Suppressor macrophage (primary cell): ENCODE measurements at places on chromosomes 5 and 9.

DNA sequence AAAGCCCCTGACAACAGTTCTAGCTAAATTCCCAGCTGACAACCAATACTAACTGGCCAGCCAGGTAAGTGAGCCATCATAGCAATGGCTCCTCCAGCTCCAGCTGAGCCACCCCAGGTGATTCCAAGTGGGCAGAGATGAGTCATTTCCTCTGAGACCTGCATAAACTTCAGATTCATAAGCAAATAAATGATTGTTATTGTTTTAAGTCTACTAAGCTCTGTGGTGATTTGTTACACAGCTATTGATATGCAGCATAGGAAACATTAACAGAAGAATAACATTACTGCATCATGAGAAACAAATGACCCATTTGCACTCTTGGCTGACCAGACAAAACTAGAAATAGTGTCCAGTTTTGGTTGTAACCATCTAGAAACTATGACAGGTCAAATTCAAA lies 60.3 kb downstream of the TTC39B start:
- DNase-seq: no peak

GRCh38 chr5:14211818-14212803 lies 69.0 kb downstream of the TRIO start:
- DNase-seq: no peak

GRCh38 chr9:38432922-38433510 lies 8.8 kb upstream of the IGFBPL1 start:
- DNase-seq: peak; percentile 69

DNA sequence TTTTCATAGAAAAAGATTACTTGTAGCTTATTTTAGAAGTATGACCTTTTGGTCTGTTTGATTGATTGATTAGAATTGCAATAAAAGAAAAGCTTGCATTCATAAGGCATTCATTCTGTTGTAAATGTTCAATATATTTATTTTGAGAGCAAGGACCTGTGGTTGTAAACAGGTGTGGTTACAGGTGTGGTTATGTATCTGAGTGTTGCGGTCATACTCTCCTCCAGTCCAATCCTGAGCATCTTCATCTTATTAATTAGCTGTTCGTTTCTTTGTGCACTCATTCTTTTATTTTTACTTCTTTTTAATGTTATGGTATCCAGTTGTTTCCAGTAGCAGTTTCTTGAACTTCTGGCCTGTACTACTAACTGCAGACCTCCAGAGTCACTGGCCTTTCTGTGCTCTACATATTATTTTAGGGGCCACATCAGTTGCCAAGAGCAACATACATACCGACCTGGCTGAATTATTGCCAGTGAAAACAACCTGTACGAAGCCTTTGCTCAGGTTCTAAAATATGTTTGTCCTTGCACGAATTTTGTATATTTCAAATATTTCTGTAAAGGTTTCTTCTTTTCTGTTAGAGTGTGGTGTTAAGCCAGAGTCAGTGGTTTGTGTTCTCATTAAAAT lies 128.7 kb downstream of the CDC42SE2 start:
- DNase-seq: no peak

- DNase-seq: no peak
Measured at GRCh38 chr9:128087262-128087661, 19.2 kb downstream of the SLC25A25 start.

GRCh38 chr5:137632716-137633115 lies 103.2 kb downstream of the KLHL3 start:
- no peak for DNase-seq

GRCh38 chr5:92513067-92513466 lies 1068.0 kb downstream of the NR2F1-AS1 start:
- no peak for DNase-seq

DNA sequence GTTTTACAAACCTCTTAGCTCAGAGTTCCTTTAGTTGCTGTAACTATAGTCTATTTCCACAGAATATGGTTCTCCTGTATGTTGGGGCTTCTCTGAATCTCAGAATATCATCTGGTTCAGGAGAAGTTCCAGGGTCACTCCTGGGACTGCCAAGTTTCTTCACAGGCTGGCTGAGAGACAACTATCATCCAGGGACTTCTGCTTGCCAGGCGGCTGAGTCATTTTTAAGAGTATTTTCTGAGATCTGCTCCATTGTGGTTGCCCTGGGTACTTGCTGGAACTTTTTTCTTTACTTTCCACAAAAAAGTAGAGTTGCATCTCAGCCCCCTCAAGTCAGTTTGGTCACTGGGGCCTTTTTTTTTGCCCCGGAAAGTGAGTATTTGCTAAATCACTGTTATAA lies 566.5 kb downstream of the LRRC70 start:
- DNase-seq: no peak

DNA sequence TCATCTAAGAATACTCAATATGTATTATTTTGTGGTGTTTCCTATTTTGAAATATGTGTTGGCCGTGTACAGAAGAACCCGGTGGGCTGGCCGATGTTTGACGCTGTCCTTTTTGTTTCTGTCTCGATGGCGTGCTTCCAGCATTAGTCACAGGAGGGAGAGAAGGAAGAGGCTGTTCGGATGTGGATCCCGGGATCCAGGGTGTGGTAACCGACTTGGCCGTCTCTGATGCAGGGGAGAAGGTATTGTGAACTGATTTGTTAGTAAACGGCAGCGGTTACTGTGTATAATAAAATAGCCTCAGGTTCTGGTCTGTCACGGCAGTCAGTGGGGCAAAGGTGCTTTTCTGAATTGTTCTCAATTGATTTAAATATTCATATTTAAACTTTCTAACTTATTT lies 275.0 kb downstream of the ARHGEF28 start:
- DNase-seq: no peak

DNA sequence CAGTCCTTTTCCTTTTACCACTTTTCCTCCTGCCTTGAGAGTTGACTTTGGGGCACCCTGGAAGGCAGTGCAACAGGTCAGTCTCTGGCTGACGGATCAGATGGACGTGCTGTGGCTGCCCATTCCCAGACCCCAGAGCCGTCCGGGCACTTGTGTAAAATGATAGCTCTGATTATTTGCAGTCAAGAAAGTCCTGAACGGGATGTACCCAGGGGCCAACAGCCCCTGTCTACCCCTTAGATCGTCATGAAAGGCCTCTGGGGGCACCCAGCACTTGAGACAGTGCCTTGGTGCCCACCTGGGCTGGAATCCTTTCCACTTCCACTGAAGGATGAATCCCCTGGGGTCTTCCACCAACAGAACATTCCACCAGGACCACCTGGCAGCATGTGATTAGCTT lies 17.7 kb upstream of the ANGPTL2 start:
- no peak for DNase-seq

DNA sequence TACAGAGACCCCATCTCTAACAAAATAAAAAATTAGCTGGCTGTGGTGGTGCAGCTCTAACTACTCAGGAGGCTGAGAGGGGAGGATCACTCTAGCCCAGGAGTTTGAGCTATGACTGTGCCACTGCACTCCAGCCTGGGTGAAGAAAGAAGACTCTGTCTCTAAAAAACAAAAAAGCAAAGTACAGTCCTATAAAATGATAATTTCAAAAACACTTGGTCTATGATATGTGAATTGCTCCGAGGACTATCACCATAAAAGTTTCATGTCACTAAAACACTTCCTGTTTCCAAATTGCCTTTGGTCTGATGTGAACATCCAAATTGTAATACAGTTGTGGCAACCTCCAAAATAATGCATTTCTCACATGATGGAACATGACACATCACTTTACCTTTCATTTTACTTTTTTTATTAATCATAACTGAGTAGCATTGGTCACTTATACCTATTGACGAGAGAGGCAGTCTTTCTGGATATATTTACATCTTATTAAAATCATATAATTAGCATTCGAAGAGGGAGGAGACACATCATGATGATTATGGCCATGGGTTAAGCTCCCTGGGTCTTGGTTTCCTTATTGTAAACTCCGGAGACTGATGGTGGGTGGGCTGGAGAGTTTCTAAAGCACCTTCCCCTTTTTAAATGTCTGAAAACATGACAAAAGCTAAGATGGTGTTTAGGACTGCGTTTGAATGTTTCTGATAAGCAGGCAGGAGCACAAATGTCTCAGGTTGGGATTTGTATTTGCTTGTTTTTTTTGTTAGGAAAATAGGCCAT lies 25.8 kb upstream of the CD180 start:
- peak; percentile 34 for DNase-seq

- no peak for DNase-seq
Measured at GRCh38 chr5:77328930-77329647, 118.6 kb downstream of the PDE8B start.

GRCh38 chr9:21402386-21403251 lies 6.3 kb upstream of the IFNA8 start:
- DNase-seq: no peak

DNA sequence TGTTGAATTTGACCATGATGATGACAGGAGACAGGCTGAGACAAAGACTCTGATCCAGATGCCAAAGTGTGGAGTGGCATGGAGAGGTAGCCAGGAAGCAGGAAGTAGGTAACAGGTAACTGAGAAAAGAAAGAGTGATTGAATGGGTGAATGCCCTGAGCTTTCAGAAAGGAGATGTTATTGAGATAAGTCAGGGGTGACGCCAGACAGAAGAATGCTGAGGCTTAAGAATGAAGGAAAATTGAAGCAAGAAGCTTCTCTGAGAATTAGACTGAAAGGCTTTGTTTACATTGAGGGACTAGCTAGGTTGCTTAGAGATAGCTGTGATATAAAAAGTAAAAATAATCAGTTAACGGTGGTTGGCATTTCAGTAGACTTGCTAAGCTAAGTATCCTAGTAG lies 165.7 kb downstream of the PSAT1 start:
- DNase-seq: no peak

DNA sequence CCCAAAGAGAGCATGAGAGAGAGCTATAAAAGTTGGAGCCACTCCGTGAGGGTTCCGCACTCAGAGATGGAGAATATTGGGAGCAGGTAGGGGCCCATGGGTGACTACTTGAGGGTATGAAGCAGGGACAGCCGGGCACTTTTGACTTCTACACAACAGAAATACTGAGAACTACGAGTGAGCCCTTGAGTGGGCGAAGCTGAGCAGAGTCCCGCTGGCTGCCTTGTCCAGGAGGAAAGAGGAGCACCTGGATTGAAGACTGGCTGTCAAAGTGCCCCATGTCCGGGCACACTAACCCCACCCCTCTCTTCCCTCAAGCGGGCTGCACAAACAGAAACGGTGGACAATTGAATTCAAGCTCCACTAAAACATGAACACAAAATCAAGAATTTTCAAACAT lies 33.6 kb downstream of the FYB1 start:
- no peak for DNase-seq

DNA sequence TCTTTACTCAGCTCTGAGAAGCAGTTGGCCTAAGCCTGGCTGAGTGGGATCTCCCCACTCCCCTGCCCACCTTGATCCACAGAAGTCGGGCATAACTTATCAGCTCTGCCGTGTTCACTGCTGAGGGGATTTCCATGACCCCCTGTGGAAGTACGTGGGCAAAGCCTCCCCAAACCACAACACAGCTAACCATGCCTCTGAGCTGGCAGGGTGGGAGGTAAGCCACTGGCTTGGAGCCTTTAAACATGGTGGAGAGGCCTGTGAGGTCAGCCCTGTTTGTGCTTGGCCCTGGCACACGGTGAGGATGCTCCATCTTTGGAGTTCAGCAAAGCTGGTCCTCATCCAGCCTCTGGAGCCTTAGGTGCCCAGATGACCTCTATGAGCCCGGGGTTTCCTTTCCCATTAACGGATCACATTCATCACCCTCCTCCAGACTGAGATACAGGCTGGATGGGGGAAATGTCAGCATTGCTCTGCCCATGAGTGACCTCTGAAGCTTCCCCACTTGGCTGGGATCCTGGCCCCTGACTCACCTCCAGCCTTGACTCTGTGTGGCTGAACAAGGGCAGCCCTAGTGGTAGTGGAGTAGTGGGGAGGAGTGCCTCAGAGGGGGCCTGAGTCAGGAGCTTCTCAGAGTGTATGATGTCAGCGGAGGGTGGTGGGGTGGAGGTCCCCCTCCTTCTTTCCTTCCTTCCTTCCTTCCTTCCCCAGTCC lies 6.2 kb downstream of the PDLIM4 start:
- peak; percentile 59 for DNase-seq

DNA sequence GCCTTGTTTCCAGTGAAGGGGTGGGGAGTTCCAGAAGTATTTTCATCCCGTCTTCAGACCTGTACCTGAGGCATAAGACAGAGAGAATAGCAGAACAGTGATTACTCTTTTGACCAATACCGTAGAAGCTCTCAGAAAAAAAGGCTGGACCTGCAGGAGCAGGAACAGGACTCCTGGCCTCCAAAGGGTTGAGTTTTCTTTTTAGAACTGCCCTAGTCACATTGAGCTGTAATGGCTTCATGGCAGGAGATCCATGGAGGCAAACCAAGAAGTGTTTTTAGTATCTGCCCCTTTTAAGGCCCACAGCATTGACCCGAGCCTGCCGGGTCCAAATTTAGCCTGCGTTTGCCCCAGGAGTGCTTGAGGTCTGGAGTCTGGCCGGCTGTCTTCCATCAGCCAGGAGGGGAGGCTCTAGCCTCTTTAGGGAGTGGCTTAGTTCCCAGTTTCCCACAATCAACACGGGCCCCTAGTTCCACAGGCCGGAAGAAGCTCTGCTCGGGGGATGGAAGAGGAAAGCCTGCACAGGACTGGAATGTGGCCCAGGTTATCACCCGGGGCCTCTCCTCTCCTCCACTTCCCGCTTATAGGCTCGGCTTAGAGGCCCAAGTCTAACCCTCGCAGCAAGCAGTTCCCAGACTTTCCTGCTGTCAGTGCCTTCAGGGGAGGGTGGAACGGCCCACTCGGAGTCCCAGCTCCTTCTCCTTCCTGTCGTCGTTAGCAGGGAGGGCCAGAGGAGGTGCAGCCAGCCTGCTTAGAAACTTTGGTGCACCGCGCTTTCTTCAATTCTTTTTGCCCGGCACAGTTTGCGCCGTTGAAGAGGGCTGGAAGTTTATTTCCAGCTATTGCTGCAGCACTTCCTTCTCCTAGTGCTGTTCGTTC lies 80.7 kb downstream of the C9orf152 start:
- DNase-seq: peak; percentile 12

GRCh38 chr5:6419340-6419852 lies 29.3 kb upstream of the UBE2QL1 start:
- DNase-seq: no peak

DNA sequence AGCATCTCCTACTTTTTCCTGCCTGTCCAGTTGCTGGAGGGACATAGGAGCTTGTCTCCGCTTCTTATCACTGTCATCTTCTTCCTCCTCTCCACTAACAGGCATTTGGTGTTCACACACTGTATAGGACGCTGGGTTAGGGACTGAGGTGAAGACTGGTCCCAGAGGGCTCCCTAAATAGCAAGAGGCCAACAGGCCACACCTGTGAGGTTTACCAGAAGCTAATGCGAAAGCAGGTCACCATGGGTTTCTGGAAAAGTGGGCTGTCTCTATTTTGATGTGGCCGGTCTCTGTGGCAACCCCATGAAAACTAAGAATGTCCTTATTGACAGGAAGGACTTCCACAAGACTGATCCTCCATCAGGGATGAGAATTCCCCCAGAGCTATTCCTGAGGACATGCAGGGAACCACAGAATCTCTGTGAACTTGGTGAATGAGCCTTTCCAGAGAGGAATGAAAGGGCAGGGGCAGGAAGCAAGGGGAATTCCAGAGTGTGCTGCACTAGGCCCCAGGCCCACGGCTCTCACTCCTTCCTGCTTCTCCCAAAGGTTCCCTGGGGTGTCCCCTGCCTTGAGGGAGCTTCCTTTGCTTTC lies 61.7 kb downstream of the DAP start:
- DNase-seq: no peak
